ENCODE measurements at places on chromosomes 1 and 21.
A peak's percentile ranks its signal among the peaks of the same experiment; 100 is the strongest.

GRCh38 chr1:56908619-56909221 lies 54.1 kb downstream of the C8A start:
- no peak for DNase-seq

- no peak for DNase-seq
Observed at GRCh38 chr1:40919475-40920011, 57.4 kb upstream of the CITED4 start.

GRCh38 chr1:55694310-55694801 lies 479.2 kb upstream of the USP24 start:
- DNase-seq, result no peak

GRCh38 chr1:212752252-212752933 lies 39.2 kb downstream of the NSL1 start:
- no peak for DNase-seq

DNA sequence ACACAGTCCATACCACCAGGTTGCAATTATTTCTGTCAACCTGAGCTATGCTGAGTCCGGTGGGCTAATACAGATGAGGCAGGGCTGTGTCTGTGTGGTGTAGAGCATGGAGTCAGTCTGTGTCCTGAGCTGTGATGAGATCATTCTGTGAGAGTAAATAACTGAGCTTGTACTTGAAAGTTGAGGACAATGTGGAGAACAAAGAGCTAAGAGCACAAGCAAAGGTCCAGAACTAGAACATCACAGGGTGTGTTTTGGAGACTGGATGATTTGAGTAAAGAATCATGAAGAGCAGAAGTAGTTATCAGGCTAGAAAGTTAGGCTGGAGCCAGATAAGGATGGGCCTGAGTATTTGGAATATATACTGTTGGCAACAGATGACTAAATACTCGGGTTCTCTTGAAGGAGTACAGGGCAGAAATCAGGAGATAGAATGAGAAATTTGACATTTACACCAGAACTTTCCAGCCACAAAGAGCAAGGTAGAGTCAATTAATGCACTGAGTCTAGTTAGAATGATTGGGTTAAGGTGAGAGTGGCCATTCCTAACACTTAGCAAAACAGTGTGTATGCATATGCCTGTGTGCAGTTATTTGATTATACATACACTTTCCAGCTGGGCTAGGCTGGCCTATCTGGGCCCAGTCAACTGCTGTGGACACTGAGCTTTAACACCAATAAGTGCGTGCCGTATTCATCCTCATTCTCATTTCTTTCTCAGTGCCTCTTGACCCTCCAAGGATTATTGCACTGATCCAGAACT lies 48.8 kb downstream of the LEPR start:
- no peak for DNase-seq

- DNase-seq, result no peak
Observed at GRCh38 chr1:28855469-28855951, 43.5 kb downstream of the OPRD1 start.

GRCh38 chr1:147243228-147243685 lies 773 bp downstream of the CHD1L start:
- DNase-seq, result peak; percentile 48

DNA sequence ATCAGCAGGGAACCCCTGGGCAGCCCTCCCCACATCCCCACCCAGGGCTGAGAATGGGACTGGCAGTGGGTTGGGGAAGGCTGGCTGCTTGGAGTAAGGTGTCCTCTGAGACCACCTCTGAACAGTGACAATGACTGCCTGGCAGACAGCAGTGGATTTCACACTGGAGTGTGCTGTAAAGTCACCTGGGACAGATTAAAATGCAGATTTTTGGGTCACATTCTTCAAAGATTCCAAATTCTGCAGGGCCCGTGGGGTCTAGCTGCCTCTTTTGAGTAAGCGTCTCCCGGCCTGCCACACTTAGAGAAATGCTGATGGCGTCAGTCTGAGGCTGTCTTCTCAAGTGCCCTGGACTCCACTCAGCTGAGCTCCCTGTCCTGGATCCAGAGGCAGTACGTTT lies 164.5 kb downstream of the GRIK3 start:
- DNase-seq, result no peak

GRCh38 chr1:53285969-53286760 lies 41.7 kb downstream of the LRP8 start:
- DNase-seq, result no peak

GRCh38 chr1:112399456-112399855 lies 3.4 kb downstream of the CTTNBP2NL start:
- no peak for DNase-seq

GRCh38 chr1:35080171-35080854 lies 1.1 kb downstream of the ZMYM1 start:
- DNase-seq, result no peak

DNA sequence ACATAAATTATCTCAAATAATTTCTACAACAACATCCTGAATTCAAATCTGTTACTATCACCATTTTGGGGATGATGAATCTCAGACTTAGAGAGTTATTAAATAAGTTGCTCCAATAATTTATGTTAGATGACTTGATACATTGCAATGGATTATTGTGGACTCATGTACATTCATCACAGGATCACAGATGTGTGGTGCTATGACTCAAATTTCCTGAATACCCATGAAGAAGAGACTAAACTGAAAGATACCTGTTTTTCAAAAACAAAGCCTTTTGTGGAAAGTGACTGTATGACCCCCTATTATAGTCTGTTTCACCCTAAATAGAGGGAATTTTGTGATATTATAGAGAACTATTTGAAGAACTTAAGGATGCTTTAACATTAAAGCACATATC lies 315.0 kb downstream of the PLA2G4A start:
- DNase-seq, result no peak

GRCh38 chr1:6208723-6209660 lies 3.1 kb downstream of the RNF207 start:
- DNase-seq, result peak; percentile 37

DNA sequence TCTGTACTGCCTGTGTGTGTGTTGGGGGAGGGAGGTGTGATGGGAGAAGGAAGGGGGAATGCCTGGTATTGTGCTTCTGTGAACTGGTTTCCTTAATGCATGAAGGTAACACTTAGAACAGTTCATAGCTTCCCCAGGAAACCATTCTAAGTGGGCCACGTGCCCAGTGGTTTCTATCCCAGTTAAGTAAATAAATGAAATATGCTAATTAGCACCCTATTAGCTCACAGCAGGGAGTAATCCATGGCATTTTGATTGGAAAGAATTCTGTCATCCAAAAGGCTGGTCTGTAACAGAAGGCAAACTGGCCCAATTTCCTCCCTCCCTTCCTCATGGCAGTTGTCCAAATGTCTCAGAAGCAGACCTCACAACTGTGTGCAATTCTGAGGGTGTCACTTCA lies 199.3 kb downstream of the TTLL7 start:
- DNase-seq, result no peak

DNA sequence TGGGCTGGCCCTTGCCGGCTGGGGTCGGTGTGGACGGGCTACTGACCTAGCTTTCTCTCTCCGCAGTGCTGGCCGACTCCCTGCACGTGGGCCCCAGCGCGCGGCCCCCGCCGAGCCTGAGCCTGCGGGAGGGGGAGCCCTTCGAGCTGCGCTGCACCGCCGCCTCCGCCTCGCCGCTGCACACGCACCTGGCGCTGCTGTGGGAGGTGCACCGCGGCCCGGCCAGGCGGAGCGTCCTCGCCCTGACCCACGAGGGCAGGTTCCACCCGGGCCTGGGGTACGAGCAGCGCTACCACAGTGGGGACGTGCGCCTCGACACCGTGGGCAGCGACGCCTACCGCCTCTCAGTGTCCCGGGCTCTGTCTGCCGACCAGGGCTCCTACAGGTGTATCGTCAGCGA lies 34.9 kb downstream of the PTGFRN start:
- no peak for DNase-seq

GRCh38 chr1:193417403-193417802 lies 231.0 kb upstream of the B3GALT2 start:
- DNase-seq, result no peak

- no peak for DNase-seq
Observed at GRCh38 chr1:27235827-27236226, 1.4 kb downstream of the WDTC1 start.

DNA sequence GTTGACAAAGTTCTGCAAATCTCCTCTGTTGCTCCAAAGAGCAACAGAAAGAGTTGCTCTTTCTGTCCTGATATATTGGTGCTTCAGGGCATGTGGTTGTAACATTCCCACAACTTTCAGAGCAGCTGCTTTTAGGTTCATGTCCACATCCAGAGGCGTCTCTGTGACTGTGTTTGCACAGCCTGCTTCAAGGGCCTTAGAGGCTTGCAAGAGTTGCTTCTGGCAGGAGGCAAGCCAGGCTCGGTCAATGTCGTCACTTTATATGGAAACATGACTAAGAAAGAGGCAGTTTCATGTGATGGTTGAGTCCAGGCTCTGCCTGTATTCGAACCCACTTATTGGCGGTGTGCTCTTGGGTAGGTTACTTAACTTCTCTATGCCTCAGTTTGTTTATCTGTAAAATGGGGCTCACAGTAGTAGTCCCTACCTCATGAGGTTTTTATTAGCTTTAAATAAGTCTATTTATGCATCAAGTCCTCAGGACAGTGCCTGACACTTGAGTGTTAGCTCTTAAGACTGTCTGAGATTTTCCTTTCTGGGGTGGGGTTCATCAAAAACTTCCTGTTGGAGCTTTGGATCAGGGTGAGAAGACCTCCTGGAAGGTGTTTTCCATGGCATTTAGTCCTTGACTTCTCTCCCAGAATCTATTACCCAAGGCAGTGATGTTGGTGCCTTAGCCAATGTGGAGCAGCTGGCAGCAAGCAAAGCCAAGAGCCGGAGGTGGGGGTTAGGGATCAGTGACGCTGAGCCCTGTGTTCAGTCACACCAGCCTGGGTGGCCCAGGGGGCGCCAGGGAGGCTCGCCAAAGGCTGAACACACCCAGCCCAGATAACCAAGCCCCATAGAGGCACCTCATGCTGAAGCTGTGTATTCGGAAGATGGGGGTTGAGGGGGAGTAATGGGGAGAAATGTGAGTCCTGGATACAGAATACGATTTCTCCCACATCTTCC lies 18.9 kb downstream of the LHX4 start:
- peak; percentile 35 for DNase-seq

- DNase-seq, result no peak
Observed at GRCh38 chr1:17281775-17282181, 26.2 kb upstream of the PADI4 start.

- no peak for DNase-seq
Observed at GRCh38 chr21:39788383-39788782, 43.4 kb downstream of the IGSF5 start.

DNA sequence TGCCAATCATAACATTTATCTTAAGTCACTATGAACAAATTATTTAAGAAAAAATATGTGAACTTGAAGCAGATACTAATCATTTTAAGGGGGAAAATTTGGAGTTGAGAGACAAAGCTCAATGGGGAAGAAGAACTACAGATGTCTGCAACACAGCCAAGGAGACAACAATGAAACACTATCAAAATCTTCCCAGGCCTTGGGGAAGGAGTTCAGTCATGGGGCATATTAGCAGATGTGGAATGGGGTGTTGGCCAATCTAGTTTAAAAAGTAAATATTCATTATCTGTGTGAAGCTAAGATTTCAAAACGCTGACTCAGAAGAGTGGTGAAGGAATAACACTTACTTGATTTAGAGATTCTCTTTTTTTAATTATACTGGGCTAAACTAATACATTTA lies 671.6 kb upstream of the ZP4 start:
- DNase-seq, result no peak

DNA sequence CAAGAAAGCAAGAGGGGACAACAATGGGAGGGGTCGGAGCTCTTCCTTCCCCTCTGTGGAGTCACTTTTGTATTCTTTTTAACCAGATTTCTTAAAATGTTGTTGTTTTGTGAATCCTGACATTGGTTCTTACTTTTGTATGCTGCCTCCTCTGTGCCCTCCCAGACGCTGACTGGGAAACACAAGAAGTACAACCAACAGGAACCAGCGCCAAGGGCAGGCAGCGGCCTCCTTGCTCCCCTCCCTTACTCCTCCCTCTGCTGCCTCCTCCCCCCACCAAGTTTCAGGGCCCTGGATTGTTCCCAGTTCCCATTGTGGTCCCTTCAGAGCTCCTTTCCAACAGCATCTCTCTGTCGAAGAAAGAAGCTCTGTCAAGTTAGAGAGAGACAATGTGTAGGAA lies 111.1 kb downstream of the BRINP2 start:
- no peak for DNase-seq

DNA sequence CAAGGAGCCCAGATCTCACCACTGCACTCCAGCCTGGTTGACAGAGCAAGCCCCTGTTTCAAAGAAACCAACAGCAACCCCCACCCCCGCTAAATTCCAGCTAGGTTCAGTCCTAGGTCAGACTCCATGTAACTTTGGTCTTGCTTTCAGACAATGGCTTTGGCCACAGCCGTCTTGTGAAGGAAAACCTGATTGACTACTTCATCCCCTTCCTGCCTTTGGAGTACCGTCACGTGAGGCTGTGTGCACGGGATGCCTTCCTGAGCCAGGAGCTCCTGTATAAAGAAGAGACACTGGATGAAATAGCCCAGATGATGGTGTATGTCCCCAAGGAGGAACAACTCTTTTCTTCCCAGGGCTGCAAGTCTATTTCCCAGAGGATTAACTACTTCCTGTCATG lies 12.9 kb downstream of the TOR3A start:
- no peak for DNase-seq

DNA sequence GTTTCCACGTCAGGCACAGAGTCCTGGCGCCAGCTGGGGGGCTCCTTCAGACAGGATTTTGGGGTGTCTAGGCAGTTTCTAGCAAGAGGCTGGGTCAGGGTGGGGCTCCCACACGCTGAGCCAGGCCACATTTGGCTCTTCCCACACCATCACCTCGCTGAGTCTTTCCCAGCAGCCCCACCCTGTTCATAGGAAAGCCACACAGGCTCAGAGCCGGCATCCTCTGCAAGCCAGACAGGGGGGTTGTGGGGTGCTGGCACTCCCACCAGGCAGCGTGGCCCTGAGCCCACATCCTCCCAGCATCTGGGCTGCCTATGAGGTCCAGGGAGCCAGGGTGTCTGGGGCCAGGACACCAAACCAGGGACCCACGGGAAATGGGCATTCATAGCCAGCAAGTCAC lies 2.8 kb upstream of the GPR153 start:
- no peak for DNase-seq

- no peak for DNase-seq
Observed at GRCh38 chr1:95876276-95876675, 642.3 kb downstream of the RWDD3 start.

DNA sequence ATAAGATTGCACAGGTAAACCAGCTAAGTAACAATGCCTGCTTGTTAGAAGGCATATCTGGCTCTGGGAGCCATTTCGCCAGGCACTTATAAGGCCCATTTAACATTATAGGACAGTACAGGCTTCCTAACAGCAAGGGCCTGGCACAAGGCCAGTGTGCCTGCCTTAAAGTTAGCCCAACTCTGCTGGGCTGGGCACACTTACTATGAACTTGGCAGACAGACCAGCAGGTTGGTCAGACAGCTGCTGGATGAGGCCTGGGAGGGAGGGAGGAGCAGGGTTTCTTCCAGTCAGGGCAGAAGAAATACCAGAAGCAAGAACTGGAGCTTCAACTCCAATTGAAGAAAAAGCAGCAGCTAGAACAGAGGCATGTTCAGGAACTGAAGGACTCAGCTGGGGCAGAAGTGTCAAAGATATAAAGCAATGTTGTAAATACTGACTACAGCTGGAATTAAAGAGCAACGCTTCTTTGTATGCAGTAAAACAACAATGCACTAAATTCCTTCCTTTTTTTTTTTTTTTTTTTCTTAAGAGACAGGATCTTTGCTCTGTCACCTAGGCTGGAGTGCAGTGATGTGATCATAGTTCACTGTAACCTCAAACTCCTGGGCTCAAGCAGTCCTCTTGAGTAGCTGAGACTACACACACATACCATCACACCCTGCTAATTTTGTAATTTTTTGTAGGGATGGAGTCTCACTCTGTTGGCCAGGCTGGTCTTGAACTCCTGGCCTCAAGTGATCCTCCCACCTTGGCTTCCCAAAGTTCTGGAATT lies 4.9 kb downstream of the CACHD1 start:
- no peak for DNase-seq

GRCh38 chr1:184113251-184113650 lies 61.7 kb downstream of the TSEN15 start:
- no peak for DNase-seq
